ENCODE measurements at places on chromosomes 6 and 20. TPM values are rescaled to one million over a fixed set of nuclear protein-coding genes. Genes with fewer than 3 reads are reported as not detected.

The PHACTR1 gene
- total RNA-seq, result 3.6 TPM

The SNPH gene
- total RNA-seq, result 9.6 TPM

The SLC22A2 gene
- 0.75 TPM for total RNA-seq

The LRFN2 gene
- total RNA-seq, result 0.11 TPM

The RUNX2 gene
- total RNA-seq, result 1.0 TPM

The COL20A1 gene
- not detected for total RNA-seq

The LST1 gene
- total RNA-seq, result 9.3 TPM
